ENCODE measurements at places on chromosomes 16 and 17.
A peak's percentile ranks its signal among the peaks of the same experiment; 100 is the strongest.

- DNase-seq = no peak
Observed at GRCh38 chr17:75604034-75604695, 16.6 kb downstream of the MYO15B start.

DNA sequence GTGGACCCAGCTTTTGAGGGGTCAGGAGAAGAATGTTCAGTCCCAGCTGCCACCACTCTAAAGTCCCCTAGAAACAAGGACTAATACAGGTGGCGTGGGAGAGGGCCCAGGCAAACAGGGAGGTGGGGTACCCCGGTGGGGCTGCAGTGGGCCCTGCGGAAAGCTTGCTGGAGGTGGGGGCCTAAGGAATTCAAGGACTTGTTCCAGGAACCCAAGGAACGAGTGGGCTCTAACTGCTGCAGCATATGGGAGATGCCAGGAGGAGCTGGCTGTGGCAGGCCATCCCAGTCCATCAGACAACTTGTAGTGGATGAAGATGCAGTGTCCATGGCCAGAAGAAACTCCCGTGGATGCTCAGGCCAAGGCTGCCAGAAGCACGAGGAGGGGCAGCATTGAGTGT, 10.6 kb downstream of the SNX20 start:
- DNase-seq = no peak

DNA sequence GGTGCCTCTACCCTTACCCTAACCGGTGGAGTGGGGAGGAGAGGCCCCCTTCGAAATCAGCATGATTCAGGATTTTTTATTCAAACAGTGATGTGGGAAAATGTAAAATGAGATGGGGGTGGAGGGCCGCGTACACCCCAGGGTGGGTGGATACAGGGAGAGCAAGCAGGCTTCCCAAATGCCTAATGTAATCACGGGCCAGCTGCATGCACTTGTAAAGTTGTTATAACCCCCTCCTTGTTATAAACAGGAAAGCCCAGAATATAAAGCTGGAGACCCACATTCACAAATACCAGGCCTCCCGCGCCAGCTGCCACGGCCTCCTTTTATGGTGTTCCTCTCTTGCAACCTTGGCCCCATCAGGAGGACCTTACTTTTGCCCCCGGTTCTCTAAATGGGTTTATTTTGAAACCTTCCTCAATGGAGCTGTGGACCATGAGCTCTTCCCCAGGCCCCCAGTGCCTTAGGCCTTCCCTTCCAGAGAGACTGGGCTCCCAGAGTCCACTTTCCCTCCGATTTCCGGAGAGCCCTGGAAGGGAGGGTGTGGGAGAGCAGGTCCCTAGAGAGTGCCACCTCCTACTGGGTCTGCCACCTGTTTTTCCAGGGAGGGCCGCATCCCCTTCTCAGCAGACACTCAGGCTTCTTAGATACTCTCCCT, 906 bp upstream of the FOXL1 start:
- no peak for DNase-seq

- DNase-seq = no peak
Observed at GRCh38 chr17:19646788-19647696, 1.5 kb upstream of the ALDH3A2 start.

GRCh38 chr16:53821487-53821886, 117.5 kb downstream of the FTO start:
- DNase-seq = no peak

- no peak for DNase-seq
Observed at GRCh38 chr16:47888142-47888541, 267.7 kb downstream of the ABCC12 start.

- DNase-seq = peak; percentile 39
Observed at GRCh38 chr16:30381291-30382041, 895 bp downstream of the SEPTIN1 start.

GRCh38 chr17:43353393-43353792, 45.4 kb upstream of the ARL4D start:
- DNase-seq = no peak

GRCh38 chr17:66964930-66965800, 658 bp downstream of the CACNG4 start:
- no peak for DNase-seq
